Pancreas (tissue), 10 donors: ENCODE measurements at places on chromosomes 2 and 18. TPM values are rescaled to one million over a fixed set of nuclear protein-coding genes. Genes with fewer than 3 reads are reported as not detected.

SP9 gene
- not detected for total RNA-seq

GAD1 gene
- 0.35 TPM for total RNA-seq

GRCh38 chr2:143758629-143759330, 629.6 kb downstream of the ARHGAP15 start:
- H3K36me3 ChIP-seq, result no peaks in the 10 kb centered on the region
- no peak overlapping the region for H3K27ac ChIP-seq
- H3K27me3 ChIP-seq, result no peaks in the 10 kb centered on the region
- H3K4me3 ChIP-seq, result no peak overlapping the region
- H3K4me1 ChIP-seq, result no peaks in the 10 kb centered on the region

DNA sequence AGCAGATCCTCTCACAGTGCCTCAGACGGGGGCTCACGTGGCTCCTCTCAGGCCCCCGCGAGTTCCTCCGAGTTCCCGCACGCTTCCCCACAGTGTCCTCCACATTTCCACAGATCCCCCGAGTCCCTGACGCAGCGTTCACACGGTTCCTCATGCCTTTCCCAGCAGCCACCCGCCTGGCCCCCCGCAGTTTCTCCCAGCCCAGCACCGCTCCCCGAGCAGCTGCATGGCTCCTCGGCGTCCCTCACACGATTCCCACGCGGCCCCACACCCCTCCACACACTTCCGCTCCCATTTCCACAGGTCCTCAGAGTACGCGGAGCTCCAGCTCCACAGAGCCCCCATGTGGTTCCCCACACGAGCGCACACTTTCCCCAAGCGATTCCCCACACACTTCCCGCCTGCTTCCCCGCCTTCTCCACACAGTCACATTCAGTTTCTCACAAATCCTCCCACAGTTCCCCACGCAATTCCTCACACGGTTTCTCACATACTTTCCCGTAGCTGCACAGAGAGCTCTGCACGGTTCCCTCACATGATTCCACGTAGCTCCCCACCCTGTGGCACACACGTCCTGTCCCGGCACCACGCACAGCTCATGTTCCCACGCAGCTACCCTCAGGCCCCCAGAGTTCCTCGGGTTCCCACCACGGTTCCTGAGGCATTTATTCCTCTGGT, 39.9 kb downstream of the KIF1A start:
- no peaks in the 10 kb centered on the region for H3K4me1 ChIP-seq
- H3K4me3 ChIP-seq, result no peak overlapping the region
- no peaks in the 10 kb centered on the region for H3K27me3 ChIP-seq
- DNase-seq, result no peak

GRCh38 chr2:74031221-74031620, 46.5 kb downstream of the TET3 start:
- H3K27ac ChIP-seq, result no peak overlapping the region
- no peak for DNase-seq
- H3K36me3 ChIP-seq, result no peaks in the 10 kb centered on the region
- H3K4me1 ChIP-seq, result no peaks in the 10 kb centered on the region
- H3K4me3 ChIP-seq, result no peak overlapping the region
- H3K27me3 ChIP-seq, result no peaks in the 10 kb centered on the region

DNA sequence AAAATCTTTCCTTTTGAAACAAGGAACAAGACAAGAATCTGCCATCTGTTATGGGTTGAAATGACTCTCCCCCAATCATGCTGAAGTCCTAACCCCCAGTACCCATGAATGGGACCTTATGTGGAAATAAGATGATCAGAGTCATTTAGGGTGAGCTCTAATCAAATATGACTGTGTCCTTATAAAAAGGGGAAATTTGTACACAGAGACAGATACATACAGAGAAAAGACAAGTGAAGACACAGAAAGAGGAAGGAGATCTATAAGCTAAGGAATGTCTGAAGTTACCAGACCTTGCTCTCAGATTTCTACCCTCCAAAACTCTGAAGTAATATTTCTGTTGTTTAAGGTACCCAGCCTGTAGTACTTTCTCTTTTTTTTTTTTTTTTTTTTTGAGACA, 15.7 kb downstream of the TGFBRAP1 start:
- H3K36me3 ChIP-seq, result no peaks in the 10 kb centered on the region
- no peak overlapping the region for H3K27ac ChIP-seq
- H3K4me3 ChIP-seq, result no peak overlapping the region
- H3K27me3 ChIP-seq, result no peaks in the 10 kb centered on the region

- H3K27ac ChIP-seq, result no peak overlapping the region
- no peaks in the 10 kb centered on the region for H3K27me3 ChIP-seq
- H3K4me1 ChIP-seq, result no peaks in the 10 kb centered on the region
- H3K4me3 ChIP-seq, result no peak overlapping the region
Observed at GRCh38 chr18:57258131-57258777, 94.1 kb upstream of the ST8SIA3 start.

DNA sequence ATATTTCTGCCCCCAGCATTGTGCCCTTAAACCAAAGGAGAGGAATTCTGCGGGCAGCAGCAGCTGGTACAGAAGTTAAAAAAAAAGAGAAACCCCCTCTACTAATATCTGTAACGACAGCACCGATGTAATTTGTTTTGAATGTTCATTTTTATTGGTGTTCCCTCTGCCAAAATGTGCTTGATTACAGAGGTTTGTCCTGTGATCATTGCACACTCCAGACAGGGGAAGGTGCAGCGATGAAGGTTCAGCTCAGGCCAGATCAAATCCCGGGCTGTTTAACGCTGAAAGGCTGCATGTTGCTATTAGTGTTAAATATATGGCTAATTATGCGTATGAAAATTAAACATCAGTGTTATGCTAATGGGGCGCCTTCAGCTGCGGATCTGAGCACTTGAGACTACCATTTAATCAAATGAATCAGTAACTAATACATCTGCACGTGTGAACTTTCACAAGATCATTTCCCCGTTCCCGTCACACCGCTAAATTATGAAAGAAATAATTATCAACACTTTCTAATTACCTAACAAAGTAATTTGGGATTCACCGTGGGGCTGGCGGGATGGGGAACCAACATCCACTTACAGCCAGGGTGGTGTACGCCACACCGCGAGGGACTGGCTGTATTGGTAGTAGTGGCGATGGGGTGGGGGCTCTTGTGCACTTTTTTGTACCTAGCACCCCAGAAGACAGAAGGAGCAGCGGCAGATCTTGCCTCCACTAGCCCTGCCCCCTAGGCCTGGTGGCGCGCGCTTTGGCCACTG, 1.5 kb upstream of the DLX1 start:
- no peak for DNase-seq
- H3K4me3 ChIP-seq, result no peak overlapping the region
- peaks cover 8% of the 10 kb centered on the region for H3K27me3 ChIP-seq
- H3K36me3 ChIP-seq, result no peaks in the 10 kb centered on the region
- no peak overlapping the region for H3K27ac ChIP-seq
